HuH-7 (cell line): ENCODE measurements at places on chromosomes 12 and 14.

- DNase-seq: no peak
These were observed 83.3 kb upstream of the TSPAN11 start for GRCh38 chr12:30843211-30843610.

DNA sequence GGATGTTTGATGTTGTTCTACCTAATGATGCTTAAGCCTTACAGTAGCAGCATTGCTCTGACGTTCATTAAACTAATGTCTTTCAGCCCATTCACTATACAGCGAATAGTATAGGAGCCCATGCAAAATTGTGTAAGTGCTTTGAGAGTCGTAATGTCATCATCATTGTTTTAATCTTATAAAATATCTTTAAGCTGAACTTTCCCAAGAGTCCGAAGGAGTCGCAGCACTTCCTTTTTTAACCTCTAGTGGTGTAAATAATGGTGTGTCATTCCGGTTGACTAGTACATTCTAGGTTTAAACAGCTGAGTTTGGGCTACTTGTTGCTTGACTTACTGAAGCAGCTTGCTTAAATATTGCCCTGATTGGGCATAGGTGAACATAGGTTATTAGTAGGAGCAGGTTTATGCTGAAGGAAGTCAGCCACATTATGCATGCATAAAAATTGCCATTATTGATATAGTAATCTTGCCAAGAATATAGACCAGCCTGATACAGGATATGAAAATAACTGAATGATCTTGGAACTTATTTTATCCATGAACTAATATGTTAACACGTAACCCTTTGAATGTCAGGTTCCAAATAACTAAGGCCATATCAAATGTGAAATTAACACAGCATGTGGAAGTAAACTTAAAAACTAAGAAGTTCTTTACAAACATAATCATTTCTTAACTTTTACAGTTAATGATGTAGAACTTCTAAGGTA is 2.6 kb downstream of the WNK1 start:
- DNase-seq: peak; percentile 66

- no peak for DNase-seq
These were observed 35.2 kb upstream of the TMTC2 start for GRCh38 chr12:82651489-82651888.

DNA sequence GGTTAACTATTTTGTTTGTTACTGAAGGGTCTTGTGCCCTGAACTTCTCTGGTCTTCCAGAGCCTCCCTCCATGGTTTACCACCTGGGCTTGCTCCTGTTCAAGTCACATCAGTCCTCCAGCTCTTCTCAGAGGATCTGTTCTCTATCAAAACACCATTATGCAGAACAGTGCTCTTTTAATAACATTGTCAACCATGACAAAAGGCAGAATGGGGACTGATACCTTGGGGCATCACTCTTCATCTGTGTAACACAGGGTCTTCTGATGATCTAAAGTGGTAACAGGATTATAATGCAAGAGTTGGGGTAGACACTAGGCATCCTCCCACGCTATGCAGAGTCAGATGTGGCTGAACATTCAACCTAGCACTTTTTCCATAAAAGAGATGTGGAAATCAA is 38.4 kb downstream of the ESR2 start:
- DNase-seq: no peak

- no peak for DNase-seq
These were observed 245.9 kb upstream of the USP15 start for GRCh38 chr12:62014330-62014729.

DNA sequence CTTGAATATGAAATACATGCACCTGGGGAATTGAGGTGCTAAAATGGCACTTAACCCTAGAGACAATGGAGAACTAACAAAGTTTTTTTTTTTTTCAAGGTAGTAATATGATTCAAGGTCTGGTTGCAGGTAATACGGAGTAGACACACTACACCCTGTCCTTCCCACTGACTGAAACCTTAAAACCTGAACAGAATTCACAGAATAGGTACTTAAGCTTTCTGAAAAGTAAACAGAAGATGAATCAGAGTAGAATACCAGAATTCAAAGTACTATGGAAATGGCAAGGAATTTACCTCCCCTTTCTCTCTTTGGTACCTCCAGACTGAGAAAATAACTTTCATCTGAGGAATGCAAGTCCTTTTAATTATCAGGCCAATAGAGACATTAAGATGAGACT is 87.2 kb downstream of the PAPLN start:
- no peak for DNase-seq

- no peak for DNase-seq
These were observed 103.3 kb downstream of the C12orf75 start for GRCh38 chr12:105433804-105434203.

GRCh38 chr14:76696791-76697190 is 64.5 kb upstream of the VASH1 start:
- DNase-seq: no peak

DNA sequence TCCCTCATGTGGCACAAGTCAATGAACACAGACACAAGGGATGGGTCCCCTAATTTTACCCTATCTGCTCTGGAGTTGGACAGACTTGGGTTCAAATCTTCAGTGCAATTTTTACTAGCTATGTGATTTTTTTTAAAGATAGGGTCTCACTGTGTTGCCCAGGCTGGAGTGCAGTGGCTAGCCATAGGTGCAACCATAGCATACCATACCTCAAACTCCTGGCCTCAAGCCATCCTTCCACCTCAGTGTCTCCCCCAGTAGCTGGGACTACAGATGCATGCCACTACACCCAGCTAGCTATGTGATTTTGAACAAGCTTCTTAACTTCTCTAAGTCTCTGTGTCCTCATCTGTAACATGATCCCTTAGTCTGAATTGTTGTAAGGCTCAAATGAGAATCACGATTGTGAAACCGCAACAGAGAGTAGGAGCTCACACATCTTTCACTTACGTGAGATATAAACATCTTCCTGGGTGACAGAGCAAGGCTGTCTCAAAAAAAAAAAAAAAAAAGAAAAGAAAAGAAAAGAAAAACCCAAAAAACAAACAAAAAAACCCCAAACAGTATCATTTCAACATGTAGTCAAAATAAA is 4.7 kb downstream of the CALCOCO1 start:
- no peak for DNase-seq

DNA sequence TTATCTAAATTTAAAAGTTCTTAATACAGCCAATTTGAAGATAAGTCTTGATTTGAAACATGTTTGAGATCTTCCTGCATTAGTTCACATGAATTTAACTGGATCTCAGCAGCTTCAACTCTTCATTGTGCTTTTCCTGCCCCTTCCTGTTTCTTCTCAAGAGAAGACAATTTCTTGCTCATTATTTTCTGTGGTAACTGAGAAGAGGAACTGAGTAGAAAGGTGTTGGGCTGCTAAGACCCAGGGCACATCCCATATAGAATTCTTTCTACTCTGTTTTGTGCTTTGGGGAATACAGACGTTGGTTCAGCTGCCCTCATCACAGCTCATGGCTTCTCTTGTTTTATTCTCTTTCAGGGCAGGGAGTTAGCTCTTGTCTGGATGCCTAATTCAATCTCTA is 110.2 kb downstream of the SNAPC1 start:
- DNase-seq: no peak

DNA sequence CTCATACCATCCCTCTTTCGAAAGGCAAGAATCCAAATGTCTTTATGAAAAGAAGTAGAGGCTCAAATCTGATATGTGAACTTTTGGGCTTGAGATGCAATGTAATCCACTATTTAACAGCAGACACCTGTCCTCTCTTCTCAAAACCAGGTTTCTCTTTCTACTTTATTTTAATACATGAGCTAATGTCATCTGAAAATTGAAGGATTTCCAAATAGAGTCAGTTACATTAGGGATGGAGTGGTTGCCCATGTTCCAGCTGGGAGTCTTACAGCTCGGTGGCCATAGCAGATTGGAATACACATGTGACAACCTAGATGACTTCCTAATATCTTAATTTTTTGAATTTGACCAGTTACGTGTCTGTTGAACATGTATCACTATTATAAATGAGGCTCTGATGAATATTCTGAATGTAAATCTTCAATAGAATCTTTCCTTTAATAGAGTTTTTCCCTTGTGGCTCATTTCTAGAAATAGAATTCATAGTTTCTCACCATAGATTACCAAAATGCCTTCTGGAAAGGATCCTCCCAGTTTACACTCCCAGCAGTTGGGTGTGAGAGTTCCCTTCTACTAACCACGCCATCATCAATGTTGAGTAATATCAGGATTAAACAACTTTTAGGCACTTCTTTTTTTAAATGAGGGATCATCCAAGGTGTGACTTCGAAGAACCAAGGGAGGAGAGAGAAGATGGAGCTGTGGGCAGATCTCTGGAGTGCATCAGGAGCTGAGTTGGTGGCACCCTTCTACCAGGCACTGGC is 49.2 kb downstream of the GPR135 start:
- no peak for DNase-seq

DNA sequence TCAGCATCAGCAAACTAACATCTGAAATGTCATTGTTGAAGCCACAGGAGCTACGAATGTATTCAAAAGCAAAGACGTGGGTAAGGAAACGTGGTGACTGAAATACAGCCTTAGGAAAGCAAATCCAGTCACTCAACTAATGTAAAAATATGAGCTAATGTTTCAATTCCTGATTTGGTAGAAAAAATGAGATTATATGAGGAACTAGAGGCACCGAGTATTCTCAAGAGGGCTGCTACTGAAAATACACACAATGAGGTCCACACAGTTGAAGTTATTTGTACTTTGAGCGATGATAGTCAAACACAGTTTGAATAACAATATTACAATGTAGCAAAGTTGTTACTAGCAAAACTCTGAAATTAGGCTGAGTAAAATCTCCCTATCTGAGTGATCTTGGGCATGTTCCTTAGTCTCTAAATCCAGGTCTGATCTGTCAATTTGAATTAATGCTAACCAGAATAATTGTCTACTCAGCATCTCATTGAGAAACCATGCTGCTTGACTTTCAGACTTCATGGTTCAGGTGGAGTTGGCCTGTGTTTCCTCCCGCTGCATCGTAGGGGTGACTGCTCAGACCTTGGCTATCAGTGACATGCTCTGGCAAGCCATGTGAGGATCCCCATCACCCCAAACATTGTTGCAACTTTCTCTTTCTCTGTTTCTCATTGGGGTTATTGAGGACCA is 467.1 kb upstream of the SOX5 start:
- DNase-seq: no peak

DNA sequence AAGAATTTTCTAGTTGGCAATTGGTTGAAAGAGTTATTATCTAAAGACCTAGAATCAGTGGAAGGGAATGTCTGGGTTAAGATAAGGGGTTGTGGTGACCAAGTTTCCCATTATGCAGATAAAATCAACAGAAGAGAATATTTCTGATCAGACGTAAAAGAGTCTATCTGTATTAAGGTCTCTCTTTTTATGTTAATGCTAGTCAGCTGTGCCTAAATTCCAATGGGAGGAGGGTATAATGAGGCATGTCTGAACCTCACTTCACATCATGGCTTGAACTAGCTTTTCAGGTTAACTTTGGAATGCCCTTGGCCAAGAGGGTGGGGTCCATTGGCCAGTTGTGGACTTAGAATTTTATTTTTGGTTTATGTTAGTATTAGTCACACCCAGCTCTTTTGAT is 34.3 kb upstream of the CHST11 start:
- DNase-seq: no peak

- peak; percentile 33 for DNase-seq
These were observed 441 bp downstream of the E2F7 start for GRCh38 chr12:77064896-77065360.

DNA sequence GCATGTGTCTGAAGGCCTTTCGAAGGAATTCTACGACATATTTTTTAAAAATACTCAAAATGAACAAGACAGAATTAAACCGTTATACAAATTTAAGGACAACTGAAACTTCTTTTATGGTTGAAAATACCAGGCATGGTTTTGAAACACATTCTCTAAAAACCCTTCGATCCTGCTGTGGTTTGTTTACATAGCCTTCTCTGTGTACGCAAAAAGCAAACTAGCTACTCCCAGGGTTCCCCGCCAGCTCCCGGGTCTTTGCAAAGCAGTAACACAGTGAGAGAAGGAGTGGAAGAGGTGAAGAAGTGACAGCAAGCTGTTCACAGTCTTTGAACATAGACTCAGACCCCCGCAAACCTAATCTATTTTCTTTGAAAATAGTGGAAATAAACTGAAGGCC is 2.2 kb upstream of the TC2N start:
- no peak for DNase-seq

DNA sequence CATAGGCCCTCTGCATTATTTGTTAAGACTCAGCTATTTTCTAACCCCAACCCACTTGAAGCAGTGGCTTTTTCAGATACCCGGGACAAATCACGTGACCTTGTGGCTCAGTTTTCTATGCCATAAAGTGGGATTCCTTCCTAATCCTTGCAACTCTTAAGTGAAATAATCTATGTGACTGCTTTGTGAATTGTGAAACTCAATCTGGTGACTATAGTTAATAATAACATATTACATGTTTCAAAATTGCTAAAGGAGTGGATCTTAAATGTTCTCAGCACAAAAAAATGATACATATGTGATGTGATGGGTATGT is 17.3 kb downstream of the EML1 start:
- no peak for DNase-seq

DNA sequence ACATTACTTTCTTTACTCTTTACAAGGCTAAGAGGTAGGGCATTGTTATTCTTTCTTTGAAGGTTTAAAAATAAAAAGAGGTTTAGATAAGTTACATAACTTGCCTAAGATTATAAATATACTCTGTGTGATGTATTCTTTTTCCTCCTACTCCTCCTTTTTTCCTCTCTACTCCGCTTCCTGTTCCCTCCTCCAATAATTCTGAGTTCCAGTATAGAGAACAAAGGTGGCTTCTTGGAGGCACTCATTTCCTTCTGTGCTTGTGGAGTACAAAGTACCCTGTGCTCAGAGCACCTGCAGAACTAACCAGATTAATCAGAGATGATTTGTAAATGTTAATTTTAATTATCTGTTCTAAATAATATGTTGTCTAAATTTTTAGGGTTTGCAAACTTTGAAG is 11.3 kb downstream of the LRRC9 start:
- no peak for DNase-seq

DNA sequence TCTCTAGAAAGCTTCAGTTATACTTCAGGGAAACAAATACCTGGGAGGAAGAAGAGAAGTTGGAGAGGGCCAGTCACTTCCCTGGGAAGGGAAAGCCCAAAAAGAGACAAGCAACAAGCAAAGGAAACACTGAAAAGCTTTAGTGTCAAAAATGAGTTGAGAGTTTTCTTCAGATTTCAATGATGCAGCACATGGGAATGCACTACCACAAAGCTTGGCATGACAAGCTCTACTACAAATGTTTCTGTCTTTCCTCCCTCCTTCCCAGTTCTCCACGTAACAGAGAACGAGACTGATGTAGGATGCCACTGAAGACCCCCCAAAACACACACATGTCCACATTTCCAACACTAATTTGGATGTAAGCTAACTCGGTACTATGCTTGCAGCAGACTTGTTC is 26.8 kb upstream of the ADAMTS20 start:
- no peak for DNase-seq
